Hepatocyte (in vitro differentiated cells): ENCODE measurements at places on chromosomes 11 and 22. TPM values are rescaled to one million over a fixed set of nuclear protein-coding genes. Genes with fewer than 3 reads are reported as not detected.

DNA sequence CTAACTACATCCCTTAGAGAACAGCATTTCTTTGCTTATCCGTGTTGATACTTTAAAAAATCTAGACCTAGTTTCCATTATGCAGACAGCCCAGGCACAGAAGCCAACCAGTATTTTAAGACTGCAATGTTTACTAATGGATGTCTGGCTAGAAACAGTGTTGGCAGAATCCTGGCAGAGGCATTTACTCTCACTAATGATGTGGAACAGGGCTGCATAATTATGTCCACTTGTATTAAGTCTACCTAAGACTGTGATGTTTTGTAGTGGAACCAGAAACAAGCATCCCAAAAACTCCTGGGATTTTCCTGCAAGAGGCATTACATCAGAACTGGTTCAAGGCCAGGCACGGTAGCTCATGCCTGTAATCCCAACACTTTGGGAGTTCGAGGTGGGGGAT, 50.2 kb upstream of the PICALM start:
- DNase-seq, result no peak

- DNase-seq, result peak; percentile 17
Measured at GRCh38 chr22:26066534-26066933, 102.7 kb upstream of the SEZ6L start.

The CHRNA10 gene
- 0.64 TPM in 1 of 2 replicates, not detected in the other for total RNA-seq

GRCh38 chr11:68678031-68678441, 6.3 kb upstream of the GAL start:
- DNase-seq, result no peak

DNA sequence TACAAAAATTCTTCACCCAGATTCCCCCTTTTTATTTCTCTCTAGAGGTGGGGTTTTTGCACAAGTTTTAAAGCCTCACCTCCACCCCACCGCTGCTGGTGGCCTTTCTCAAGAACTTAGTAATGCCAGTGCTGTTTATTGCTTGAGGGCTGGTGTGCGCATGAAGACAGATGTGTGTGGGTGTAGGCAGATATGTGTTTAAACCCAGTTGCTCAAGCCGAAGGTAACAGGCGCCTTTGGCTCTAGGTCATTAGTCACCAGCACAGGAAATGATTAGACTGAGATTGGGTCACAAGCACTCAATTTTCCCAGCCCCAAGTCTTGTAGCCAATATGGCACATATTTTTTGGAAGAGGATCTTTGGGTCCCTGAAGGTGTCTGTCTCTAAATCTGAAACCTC, 2.7 kb upstream of the CLMP start:
- DNase-seq, result no peak

The MS4A6E gene
- total RNA-seq, result not detected in 2 replicates
